ENCODE measurements at places on chromosomes 7 and 10.

DNA sequence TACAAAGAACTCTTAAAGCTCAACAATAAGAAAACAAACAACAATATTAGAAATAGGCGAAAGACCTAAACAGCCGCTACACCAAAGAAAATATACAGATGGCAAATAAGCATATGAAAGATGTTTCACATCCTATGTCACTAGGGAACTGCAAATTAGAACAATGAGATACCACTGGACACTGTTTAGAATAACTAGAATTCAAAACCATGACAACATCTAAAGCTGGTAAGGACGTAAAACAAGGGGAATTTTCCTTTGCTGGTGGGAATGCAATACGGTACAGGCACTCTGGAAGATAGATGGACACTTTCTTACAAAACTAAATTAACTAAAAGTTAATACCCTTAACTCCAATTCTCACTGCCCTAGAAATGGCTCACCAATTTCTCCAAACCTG is 44.5 kb downstream of the THSD7A start:
- DNase-seq = no peak

DNA sequence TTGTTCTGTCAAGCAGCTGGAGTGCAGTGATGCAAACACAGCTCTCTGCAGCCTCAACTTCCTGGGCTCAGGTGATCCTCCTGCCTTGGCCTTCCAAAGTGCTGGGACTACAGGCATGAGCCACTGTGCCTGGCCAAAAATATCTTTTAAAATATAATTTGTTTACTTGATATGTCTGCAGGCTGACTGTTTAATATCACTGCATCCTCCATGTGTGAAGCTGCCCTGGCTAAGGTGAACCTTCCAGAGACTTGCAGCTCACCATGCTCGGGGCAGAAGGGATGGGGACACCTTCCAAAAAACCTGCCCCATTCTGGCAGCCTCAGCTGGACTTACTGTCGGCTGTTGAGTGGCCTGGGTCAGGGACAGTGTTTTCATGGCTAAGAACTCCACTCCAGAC is 57.6 kb upstream of the DDC start:
- no peak for DNase-seq

GRCh38 chr10:1977461-1977860 is 240.1 kb upstream of the ADARB2 start:
- no peak for DNase-seq

GRCh38 chr10:49518982-49519578 is 19.8 kb downstream of the ERCC6 start:
- DNase-seq = no peak
